Activated CD8-positive, alpha-beta T cell treated with anti-CD3 and anti-CD28 coated beads for 36 hours (primary cell): ENCODE measurements at places on chromosomes 1 and 21. TPM values are rescaled to one million over a fixed set of nuclear protein-coding genes. Genes with fewer than 3 reads are reported as not detected.

- peaks cover 7% of the 10 kb centered on the region for H3K27me3 ChIP-seq
- no peaks in the 10 kb centered on the region for H3K36me3 ChIP-seq
- no peak for DNase-seq
- H3K4me1 ChIP-seq = no peaks in the 10 kb centered on the region
These were observed 162.0 kb downstream of the COQ8A start for GRCh38 chr1:227102056-227102455.

- no peak overlapping the region for H3K4me3 ChIP-seq
- peaks cover 3% of the 10 kb centered on the region for H3K36me3 ChIP-seq
- no peak for DNase-seq
These were observed 22.4 kb downstream of the SMYD2 start for GRCh38 chr1:214303141-214303930.

DNA sequence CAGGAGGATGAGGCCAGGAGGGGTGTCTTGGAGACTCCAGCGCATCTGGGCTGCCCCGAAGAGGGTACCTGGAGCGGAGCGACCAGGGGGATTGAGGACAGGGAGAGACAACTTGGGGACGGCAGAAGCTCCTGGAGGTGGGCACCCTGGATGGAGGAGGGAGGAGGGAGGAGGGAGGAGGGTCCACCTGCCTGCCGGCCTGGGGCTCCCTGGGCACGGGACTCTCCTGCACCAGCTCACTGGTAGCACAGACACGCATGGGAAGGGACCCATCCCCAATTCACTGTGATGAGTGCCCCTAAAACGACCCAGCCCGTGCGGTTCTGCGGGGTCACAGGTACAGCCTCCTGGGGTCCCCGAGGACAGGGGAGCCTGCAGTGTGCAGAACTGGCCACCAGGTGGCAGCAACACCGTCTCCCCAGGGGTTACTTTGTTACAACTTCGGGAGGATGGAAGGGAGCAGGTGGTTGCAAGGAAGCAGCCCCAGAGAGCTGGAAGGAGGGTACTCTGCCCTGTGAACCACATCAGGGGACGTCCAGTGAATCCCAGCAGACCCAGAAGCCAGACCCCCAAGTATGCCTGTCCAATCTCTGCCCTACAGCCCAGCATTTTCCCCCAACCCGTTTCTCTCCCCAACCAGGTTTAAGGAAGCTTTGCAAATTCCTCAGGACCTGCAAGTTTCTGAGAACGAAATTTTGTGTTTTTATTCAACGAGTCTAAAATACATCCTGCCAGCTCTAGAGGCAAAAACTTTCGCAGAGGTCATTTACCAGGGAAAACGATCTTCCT is 482.4 kb downstream of the NPHP4 start:
- H3K4me3 ChIP-seq = no peak overlapping the region
- H3K27ac ChIP-seq = no peak overlapping the region

GRCh38 chr1:25118546-25118945 is 113.8 kb downstream of the SYF2 start:
- peak overlapping the region; percentile 82 for H3K27ac ChIP-seq
- no peak overlapping the region for H3K4me3 ChIP-seq
- peak; percentile 56 for DNase-seq
- H3K36me3 ChIP-seq = no peaks in the 10 kb centered on the region

- H3K27me3 ChIP-seq = no peaks in the 10 kb centered on the region
- DNase-seq = no peak
- no peak overlapping the region for H3K27ac ChIP-seq
- peaks cover 17% of the 10 kb centered on the region for H3K36me3 ChIP-seq
- peaks cover 19% of the 10 kb centered on the region for H3K4me1 ChIP-seq
These were observed 122.4 kb downstream of the LIPI start for GRCh38 chr21:14088391-14088790.

DNA sequence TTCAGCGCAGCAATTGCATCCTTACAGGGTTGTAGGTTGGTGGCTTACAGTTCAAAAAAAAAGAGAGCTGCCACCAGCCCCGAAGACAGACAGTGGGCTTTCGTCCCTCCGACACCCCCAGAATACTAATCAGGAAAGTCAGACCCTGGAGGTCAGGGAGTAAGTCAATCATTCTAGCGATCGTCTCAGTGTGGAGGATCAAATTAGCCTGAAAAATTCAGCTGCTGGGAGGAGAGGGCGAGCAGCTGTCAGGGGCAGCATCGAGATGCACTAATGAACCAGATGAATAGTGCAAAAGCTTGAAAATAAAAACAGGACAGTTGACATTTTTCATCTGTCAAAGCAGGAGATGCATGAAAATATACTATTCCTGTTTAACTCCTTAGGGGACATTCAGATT is 138.4 kb downstream of the NEK7 start:
- H3K27ac ChIP-seq = no peak overlapping the region
- no peaks in the 10 kb centered on the region for H3K27me3 ChIP-seq
- H3K4me1 ChIP-seq = peaks cover 17% of the 10 kb centered on the region
- no peak overlapping the region for H3K4me3 ChIP-seq

GRCh38 chr1:220451532-220451931 is 76.4 kb upstream of the MARK1 start:
- no peak overlapping the region for H3K4me3 ChIP-seq
- peaks cover 5% of the 10 kb centered on the region for H3K27me3 ChIP-seq
- no peaks in the 10 kb centered on the region for H3K36me3 ChIP-seq
- no peak overlapping the region for H3K27ac ChIP-seq
- no peak for DNase-seq
- no peaks in the 10 kb centered on the region for H3K4me1 ChIP-seq

GRCh38 chr1:234395297-234395696 is 22.0 kb downstream of the COA6 start:
- peaks cover 19% of the 10 kb centered on the region for H3K4me1 ChIP-seq
- peak overlapping the region; percentile 6 for H3K27ac ChIP-seq
- no peak overlapping the region for H3K4me3 ChIP-seq
- no peak for DNase-seq

DNA sequence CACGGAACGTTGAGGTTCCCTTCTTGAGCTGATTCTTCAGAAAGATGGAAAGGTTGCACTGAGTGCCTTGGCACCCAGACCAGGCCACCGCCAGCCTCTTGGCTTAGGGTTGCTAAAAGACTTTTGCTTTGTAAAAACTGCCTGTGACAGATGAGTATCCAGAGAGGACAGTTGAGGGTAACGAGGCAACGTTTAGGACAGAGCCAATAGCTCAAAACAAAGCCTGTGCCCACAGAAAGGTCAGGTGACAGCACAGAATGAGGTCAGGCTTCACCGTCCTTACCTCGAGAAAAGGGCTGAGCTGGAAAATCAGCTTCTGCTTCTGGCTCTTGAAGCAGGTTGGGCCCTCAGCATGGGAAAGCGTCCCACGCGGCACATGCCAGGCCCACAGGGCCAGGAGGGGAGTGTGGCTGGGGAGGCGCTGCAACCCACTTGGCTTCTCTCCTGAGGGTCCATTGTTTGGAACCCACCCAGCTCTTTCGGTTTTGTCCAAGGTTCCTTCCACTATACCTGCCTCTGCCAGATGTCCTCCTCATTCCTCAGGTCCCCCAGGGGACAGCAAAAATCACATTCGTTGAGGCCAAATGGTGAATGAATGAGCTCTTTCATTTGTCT is 55.5 kb downstream of the SCCPDH start:
- H3K4me3 ChIP-seq = no peak overlapping the region
- H3K36me3 ChIP-seq = peaks cover 4% of the 10 kb centered on the region
- H3K4me1 ChIP-seq = peaks cover 11% of the 10 kb centered on the region
- H3K27me3 ChIP-seq = no peaks in the 10 kb centered on the region

DNA sequence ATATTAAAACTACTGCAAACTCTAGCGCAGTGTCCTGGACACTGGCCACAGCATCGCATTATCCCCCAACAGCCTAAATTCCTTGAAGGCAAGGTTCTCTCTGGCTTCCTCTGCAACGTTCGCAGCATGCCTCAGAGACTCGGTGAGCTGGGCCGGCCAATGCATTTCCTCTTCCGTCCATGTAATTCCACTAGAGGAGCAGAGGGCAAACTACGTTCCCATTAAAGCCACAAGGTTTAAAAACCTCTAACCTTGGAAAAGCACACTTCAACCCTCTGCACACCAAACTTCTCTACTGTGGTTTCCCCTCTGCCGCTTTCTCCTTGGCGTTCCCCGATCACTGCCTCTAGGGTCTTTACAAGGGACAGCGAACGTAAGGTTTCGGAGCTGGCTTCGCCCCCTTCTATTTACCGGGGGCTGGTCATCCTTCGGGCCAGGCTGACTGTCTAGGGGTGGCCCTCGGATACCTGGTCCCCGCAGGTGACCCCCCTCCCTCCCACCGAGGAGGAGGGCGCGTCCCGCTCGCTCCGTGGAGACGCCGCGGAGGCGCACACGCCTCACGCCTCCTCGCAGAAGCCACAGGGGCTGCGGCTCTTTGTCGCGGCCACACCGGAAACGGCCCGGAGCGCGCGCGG is 456 bp upstream of the SMYD2 start:
- peak overlapping the region; percentile 77 for H3K4me3 ChIP-seq
- H3K27me3 ChIP-seq = no peaks in the 10 kb centered on the region
- H3K4me1 ChIP-seq = peaks cover 32% of the 10 kb centered on the region
- H3K36me3 ChIP-seq = peaks cover 5% of the 10 kb centered on the region
- peak; percentile 30 for DNase-seq

DNA sequence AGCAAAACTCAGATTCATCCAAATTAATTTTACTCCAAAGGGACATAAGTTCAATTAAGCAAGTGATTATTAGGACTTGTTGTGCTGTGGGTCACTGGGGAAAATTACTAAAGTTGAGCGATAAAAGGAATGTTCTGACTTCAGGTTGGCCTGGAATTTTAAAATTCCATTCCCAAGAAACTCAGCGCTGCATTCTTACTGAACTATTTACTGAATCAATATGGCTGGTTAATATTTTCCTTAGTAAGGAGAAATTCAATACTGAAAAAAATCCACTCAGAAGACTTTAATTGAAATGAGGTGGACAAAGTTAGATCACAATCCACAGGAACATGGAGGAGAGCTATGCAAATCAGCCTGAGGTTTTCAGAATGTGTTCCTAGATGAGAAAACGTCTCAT is 578.9 kb upstream of the NR5A2 start:
- H3K27ac ChIP-seq = no peak overlapping the region
- no peak overlapping the region for H3K4me3 ChIP-seq
- H3K36me3 ChIP-seq = no peaks in the 10 kb centered on the region
- no peaks in the 10 kb centered on the region for H3K4me1 ChIP-seq
- DNase-seq = no peak
- H3K27me3 ChIP-seq = peaks cover 5% of the 10 kb centered on the region

GRCh38 chr1:46284058-46284457 is 19.4 kb downstream of the LRRC41 start:
- H3K36me3 ChIP-seq = peaks cover 55% of the 10 kb centered on the region
- DNase-seq = no peak
- H3K27me3 ChIP-seq = no peaks in the 10 kb centered on the region

DNA sequence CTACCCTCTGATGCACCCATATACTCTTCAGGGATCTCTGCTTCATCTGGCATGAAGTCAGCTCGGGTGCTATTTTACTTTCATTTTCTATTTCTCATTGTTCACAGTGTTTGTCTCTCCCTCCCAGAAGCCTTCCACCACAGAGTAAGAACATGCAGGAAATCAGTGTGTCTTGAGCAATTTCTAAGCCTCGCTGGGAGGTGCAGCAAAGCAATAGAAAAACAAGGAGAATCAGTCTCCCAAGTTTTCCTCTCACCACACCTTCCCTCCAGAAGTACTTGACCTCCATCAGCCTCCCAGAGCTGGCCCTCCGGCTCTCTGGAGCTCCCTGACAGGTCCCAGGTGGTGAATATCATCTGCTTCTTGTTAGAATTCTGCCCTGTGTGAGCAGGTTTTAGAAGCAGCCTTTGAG is 594.7 kb upstream of the CAMK1G start:
- peaks cover 13% of the 10 kb centered on the region for H3K4me1 ChIP-seq
- H3K4me3 ChIP-seq = peak overlapping the region; percentile 74
- H3K27me3 ChIP-seq = peaks cover 1% of the 10 kb centered on the region
- DNase-seq = peak; percentile 7
- H3K27ac ChIP-seq = peak overlapping the region; percentile 76

- peak; percentile 39 for DNase-seq
- H3K4me1 ChIP-seq = no peaks in the 10 kb centered on the region
- no peak overlapping the region for H3K4me3 ChIP-seq
- H3K27ac ChIP-seq = no peak overlapping the region
These were observed 83.3 kb downstream of the CDC42BPA start for GRCh38 chr1:227234998-227235405.

- no peaks in the 10 kb centered on the region for H3K4me1 ChIP-seq
- no peak overlapping the region for H3K4me3 ChIP-seq
- peaks cover 32% of the 10 kb centered on the region for H3K27me3 ChIP-seq
- no peak for DNase-seq
- no peak overlapping the region for H3K27ac ChIP-seq
These were observed 21.3 kb upstream of the EGLN1 start for GRCh38 chr1:231443363-231443762.

The HMCN1 gene
- not detected for total RNA-seq

The ANKRD13C gene
- 16.9 TPM for total RNA-seq

The LCE1A gene
- total RNA-seq = not detected

The UBE2U gene
- total RNA-seq = not detected

The FHL3 gene
- 26.7 TPM for total RNA-seq

The COL8A2 gene
- 0.83 TPM for total RNA-seq

The SPRR3 gene
- not detected for total RNA-seq

The TDRD10 gene
- total RNA-seq = not detected

The PLA2G4A gene
- total RNA-seq = not detected

The TFF2 gene
- not detected for total RNA-seq

The GPR157 gene
- 4.7 TPM for total RNA-seq

The AMY1C gene
- not detected for total RNA-seq

The SYT6 gene
- not detected for total RNA-seq

The C8B gene
- total RNA-seq = not detected
